ENCODE measurements at places on chromosomes 3 and 15. TPM values are rescaled to one million over a fixed set of nuclear protein-coding genes. Genes with fewer than 3 reads are reported as not detected.

The GATA2 gene
- total RNA-seq = 12.9 TPM

The ARGFX gene
- total RNA-seq = not detected

The PCSK6 gene
- total RNA-seq = 10.1 TPM

The NR1I2 gene
- not detected for total RNA-seq

The CCNL1 gene
- 196 TPM for total RNA-seq

The CSK gene
- 11.2 TPM for total RNA-seq

The ATP13A5 gene
- not detected for total RNA-seq

The LIPC gene
- total RNA-seq = 1.6 TPM

The FILIP1L gene
- 47.8 TPM for total RNA-seq

The DTX3L gene
- total RNA-seq = 17.6 TPM

The PLSCR4 gene
- 19.4 TPM for total RNA-seq

The NANOGP8 gene
- not detected for total RNA-seq

The DLL4 gene
- 0.33 TPM for total RNA-seq

The ALG1L2 gene
- not detected for total RNA-seq

The SPINT1 gene
- 134 TPM for total RNA-seq

The REC114 gene
- total RNA-seq = not detected

The GOLGA6L2 gene
- total RNA-seq = not detected

The GUCA1C gene
- total RNA-seq = 4.4 TPM

The ZBTB11 gene
- total RNA-seq = 11.5 TPM

The GP9 gene
- total RNA-seq = not detected

All from body of pancreas (tissue), 4 donors.